Stimulated activated CD4-positive, alpha-beta T cell treated with anti-CD3 and anti-CD28 coated beads, Interleukin-1b, Interleukin-23, amount 100 ng/mL, for 24 hours (primary cell): ENCODE measurements at places on chromosomes 4 and X.

- no peak for DNase-seq
These were observed 309.8 kb upstream of the HAND2 start for GRCh38 chr4:173839865-173840264.

DNA sequence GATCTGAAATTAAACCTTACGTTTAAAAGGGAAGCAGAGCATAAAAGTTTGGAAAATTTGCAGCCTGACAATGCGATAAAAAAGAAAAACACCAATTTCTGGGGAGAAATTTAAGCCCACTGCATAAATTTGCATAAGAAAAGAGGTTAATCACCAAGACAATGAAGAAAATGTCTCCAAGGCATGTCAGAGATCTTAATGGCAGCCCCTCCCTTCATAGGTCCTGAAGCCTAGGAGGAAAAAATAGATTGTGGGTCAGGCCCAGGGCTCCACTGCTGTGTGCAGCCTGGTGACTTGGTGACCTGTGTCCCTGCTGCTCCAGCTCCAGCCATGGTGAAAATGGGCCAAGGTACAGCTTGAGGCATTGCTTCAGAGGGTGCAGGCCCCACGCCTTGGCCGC is 264.0 kb upstream of the CT83 start:
- DNase-seq: no peak

DNA sequence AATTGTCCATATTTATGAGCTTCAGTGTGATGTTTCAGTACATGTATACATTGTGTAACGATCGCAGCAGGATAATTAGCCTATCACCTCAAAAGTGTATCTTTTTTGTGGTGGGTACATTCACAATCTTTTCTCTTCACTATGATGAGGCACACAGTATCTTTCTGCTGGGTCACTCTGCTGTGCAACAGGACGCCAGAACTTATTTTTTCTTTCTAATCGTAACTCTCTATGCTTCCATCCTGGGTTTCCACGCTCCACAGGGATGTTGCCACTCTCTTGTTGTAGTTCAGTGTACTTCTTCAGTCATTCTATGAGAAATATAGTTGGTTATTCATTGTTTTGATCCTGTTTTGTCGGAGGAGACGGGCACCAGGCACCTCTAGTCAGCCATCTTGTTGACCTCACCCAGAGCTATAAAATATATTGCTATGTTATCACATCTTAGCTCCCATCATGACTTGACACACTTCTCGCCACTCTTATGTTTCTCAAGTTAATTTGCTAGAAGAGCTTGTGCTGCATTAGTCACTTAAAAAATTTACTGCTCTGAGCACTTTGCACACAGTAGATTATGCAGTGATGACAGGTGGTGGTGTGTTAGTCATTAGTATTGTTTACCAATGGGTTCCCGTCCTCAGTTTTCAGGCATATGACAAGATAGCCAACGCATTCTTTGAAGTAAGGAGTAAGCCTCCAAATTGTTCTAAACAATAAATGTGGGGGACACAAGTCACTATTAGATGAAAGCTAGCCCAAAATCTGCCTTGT is 1002.7 kb upstream of the PCDH7 start:
- DNase-seq: no peak

DNA sequence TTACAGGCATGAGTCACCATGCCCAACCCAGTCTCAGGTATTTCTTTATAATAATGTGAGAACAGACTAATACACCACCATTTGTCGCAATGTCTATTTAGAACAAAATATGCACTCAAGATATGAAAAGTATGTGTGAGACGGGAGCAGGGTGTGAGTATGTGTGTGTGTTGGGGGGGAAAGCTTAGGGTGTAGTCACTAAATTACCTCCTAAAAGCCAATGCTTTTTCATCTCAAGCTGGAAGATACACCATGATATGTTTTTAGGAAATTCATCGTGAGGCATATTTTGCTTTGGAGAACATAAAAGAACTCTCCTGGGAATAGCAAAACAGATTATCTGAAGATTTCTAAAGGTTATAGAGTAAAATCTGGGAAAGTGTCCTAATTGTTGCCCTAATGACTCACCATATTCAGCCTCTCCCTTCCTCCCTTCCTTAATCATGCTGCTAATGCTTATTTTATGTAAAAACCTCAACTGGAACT is 262.7 kb downstream of the PDHA2 start:
- DNase-seq: no peak
